ENCODE measurements at places on chromosomes 5 and 9.
A peak's percentile ranks its signal among the peaks of the same experiment; 100 is the strongest.

- DNase-seq: no peak
These were observed 34.7 kb downstream of the FBXW2 start for GRCh38 chr9:120758544-120758943.

DNA sequence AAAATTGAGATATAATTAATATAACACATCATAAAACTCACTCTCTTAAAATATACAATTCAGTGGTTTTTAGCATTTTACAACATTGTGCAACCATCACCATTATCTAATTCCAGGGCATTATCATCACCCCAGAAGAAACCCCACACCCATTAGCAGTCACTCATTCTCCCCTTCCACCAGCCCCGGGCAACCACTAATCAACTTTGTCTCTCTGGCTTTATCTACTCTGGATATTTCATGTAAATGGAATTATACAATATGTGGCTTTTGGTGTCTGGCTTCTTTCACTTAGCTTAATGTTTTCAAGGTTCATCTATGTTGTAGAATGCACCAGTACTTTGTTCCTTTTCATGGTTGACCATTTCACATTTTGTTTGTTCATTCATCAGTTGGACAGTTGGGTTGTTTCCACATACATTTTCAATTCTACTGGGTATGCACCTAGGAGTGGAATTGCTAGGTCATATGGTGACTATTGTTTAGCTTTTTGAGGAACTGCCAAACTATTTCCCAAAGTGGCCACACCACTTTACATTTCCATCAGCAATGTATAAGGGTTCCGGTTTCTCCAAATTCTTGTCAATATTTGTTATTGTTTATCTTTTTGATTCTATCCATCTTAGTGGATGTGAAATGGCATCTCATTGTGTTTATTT is 62.4 kb downstream of the MARCHF3 start:
- DNase-seq: no peak

GRCh38 chr9:131478421-131478868 is 24.3 kb upstream of the POMT1 start:
- DNase-seq: peak; percentile 55

GRCh38 chr9:98833090-98833956 is 25.9 kb downstream of the GALNT12 start:
- DNase-seq: peak; percentile 66

DNA sequence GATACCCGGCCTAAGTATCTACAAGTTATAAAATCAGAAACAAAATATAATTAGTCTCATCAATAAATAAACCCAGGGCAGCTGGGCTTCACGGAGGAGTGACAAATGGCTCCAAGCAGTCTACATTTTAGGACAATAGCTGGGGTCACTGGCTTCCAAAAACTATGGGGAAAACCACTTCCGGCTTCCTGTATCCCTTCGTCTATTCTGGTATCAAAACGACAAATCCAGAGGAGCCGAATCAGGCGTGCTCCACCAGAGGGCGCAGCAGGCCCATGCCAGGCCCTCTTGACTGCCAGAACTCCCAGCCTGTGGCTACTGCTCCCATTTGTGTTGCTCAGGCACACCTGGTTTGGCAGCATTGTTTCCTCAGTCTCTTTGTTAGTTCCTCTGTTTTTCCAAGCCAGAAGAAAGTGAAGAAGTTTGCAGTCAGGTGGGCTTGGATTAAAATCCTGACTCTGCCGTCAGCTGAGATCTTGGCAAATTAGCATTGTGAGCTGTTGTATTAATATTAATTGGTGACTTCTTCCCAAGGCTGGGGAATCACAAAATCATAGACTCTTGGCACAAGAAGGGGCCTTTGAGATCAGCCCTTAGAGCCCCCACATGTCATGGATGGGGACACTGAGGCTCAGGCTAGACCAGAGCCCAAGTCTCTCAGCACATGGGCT is 11.6 kb upstream of the RAB14 start:
- DNase-seq: peak; percentile 89

GRCh38 chr5:2200261-2200950 is 317.7 kb upstream of the IRX4 start:
- no peak for DNase-seq

- no peak for DNase-seq
These were observed 313.7 kb downstream of the TRIM32 start for GRCh38 chr9:117000834-117001233.

DNA sequence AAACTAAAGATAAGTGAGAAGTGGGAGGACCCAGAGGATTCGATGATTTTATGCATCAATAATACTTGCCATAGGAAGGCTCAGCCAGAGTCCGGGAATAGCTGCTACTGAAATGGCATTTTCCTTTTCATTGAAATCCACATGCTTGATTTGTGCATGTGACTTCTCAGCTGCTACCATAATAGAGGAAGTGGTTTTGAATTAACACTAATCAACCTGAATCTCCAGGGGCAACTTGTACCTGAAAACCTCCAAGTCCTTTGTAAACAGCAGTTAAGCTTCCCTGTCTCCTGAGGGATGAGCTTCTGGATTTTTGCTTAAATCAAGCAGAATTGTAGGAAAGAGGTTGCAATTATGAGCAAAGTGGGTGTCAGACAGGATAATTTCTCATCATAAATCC is 124.9 kb downstream of the PPP2R2B start:
- no peak for DNase-seq

DNA sequence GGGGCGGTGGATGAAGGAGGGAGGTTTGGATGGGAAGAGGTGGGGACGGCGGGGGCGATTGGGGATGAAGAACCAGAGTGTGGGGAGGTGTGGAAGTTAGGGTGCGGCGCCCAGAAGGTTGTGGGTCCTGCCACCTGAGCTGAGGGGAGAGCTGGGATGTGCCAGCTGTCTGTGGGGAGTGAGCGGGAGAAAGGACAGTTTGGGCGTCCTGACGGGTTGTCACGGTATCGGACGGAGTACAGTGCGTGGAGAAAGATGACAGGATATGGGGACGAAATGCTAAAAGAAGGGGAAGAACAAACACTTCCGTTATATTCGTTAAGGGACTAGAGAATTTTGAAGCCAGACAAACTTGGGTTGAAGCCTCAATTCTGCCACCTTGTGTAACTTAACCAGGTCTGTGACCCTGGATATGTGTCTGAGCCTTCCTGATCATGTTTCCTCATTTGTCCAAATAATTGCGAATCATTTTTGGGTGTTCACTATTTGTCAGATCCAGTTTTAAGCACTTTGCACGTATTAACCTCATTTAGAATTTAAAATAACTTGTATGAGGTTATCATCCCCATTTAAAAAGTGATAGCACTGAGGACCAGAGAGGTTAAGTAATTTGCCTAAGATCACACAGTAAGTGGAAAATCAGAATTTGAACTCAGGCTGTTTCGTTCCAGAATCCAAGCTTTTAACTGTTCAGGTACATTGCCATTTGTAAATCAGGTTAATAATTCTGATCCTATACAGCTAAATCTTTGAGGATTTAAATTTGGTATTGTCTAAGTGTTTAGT is 689 bp downstream of the CNTRL start:
- DNase-seq: no peak
